ENCODE measurements at places on chromosomes 12 and 14.

GRCh38 chr14:105425823-105426247 lies 6.2 kb downstream of the MTA1 start:
- no peak for DNase-seq

DNA sequence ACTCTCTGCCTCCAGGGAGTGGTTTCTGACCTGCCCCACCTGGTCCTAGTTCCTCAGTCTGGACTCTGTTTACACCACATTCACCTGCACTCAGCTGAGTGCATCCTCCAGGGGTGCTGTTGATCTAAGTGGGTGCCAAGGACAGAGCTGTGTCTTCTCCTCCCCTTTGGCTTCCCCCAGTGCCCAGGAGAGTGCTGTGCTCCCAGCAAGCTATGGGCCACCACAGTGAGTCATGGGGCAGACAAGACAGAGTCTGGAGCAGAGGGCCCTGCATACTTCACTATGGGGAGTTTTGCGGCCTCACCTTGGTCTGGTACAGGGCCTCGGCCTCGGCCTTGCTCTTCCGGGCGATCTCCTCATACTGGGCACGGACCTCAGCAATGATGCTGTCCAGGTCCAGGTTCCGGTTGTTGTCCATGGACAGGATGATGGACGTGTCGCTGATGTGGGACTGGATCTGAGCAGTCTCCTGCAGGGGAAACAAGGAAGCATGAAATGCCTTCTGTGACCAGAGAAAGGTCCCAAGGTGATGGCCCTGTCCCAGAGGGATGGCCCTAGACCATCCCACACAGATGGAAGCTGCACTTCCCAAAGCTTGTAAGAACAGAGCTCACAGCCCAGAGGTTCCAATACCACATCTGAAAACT lies 4.9 kb downstream of the KRT73 start:
- no peak for DNase-seq

DNA sequence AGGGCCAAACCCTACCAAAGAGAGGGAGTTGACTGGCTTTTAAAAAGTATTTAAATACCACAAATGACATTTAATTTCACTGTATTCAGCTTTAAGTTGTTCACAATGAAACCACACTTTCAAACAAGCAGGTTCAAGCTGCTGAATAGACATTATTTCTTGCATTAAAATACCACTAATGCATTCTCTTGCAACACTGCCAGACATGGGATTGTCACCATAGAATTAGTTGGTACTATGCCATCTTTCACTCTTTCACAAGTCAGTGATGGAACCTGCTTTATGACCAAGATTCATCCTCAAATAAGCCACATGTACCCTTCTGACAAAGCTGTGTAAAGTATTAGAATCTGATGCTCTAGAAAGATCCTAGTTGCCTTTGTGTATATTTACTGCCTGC lies 239.4 kb downstream of the PAWR start:
- DNase-seq = no peak

DNA sequence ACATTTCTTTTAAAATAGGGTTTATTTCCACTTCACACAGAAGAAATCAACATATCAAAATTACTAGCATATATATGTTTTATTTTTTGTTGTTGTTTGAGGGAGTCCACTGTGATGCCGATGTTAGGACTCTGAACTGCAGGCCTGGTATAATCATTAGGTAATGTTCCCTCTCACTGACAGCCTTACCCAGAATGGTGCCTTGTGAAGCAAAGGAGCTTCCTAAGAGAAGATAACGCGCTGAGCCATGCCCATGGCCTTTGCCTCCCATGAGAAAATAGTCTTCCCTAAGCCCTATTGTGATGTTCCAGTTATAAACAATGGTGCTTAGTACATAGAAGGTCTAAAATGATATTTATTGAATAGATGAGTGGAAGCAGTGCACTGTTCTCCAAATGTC lies 12.0 kb downstream of the GNG2 start:
- DNase-seq = no peak
